ENCODE measurements at places on chromosomes 5 and 9.
A peak's percentile ranks its signal among the peaks of the same experiment; 100 is the strongest.

DNA sequence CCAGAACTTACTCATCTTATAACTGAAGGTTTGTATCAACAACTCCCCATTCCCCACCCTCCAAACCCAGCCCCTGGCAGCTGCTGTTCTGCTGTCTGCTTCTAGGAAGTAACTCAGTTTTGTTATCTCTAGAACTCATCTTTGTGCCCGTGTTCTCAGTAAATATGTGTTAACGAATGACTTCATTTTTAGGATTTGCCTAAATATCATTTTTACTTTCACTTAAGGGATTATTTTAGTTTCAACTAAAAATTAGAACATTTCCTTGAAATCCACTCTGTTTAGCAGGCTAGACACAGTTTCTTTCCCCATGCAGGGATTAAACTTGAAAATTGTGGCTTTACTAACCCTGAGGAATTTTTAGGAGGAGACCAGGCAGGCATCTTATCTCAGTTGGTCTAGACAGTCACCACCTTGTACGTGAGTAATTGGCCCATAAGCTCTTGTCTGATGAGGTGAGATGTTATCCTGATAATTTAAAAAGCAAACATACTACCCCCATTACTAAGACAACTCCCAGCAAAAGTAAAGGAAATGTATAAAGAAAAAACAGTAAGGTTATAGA is 68.2 kb upstream of the TNFAIP8 start:
- DNase-seq = no peak

GRCh38 chr9:121388140-121388905 is 18.3 kb upstream of the STOM start:
- no peak for DNase-seq

- DNase-seq = no peak
Measured at GRCh38 chr5:85681871-85682270, 935.9 kb upstream of the COX7C start.

GRCh38 chr5:149445739-149446369 is 66.8 kb upstream of the IL17B start:
- DNase-seq = peak; percentile 2

DNA sequence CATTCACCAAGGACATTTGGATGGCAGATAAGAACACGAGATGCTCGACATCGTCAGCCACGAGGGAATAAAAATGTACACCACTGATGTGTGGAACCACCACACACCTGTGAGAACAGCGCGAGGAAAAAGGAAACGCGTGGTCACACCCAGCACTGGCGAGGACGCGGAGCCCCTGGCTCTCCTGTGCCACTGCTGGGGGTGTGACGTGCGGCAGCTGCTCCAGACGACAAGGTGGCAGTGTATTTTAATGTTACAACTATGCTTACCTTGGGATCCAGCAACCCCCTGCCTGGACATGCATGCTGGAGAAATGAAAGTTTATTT is 13.6 kb upstream of the CEP72 start:
- DNase-seq = no peak

DNA sequence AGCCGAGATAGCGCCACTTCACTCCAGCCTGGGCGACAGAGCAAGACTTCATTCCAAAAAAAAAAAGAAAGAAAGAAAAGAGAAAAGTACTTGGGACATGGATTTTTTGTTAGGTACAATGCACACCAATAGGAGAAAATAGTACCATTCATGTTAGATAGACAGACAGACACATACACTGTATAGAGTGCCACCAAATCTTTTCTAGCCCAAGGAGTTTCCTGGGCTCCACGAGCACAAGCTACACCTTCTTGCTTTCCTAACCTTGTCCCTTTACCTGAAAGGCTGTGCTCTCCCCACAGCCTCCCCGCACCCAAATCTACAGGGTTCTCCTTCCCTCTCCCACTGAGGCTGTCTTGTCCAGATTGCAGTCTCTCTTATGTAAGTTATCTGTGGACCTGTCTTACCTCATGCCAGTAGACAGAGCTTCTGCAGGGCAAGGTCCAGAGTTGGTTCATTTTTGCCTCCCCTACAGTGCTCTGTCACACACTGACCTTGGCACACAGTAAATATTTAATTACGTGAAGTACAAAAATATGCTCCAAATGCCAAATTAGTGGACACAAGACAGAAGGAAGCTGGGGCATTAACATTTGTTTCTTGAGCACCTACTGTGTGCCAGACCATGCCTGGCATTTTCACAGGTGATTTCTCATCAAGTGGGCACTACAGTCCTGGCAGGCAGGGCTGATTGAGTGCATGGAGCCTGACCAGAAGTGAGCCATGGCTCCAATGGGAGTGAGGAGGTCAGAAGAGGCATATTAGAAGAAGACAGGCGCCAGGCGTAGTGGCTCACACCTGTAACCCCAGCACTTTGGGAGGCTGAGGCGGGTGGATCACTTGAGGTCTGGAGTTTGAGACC is 5.9 kb downstream of the ALAD start:
- no peak for DNase-seq

GRCh38 chr5:58582019-58582802 is 664 bp upstream of the RAB3C start:
- peak; percentile 67 for DNase-seq

GRCh38 chr9:5848372-5848882 is 15.5 kb upstream of the ERMP1 start:
- no peak for DNase-seq

DNA sequence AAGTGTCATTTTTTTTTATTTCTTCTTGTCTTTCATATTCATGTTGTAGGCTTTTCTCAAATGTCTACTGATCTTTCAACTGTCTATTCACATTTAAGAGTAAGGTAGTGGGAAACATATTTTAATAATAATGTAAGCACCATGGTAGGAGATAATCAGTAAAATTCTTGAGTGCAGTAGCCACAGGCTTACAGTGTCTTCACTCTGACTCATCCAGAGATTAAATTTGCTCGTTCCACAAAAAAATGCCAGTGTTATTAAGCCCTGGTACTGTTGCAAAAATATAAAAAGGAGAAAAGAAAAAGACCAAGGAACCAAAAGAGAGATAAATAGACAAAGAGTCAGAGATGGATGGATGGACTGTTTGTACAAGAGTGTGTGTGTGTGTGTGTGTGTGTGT is 43.0 kb downstream of the PARP8 start:
- no peak for DNase-seq

GRCh38 chr9:120710110-120710981 is 3.9 kb downstream of the MEGF9 start:
- DNase-seq = no peak

GRCh38 chr5:167626341-167627123 is 664.9 kb upstream of the WWC1 start:
- DNase-seq = no peak

- no peak for DNase-seq
Measured at GRCh38 chr5:171808951-171809350, 23.3 kb downstream of the SMIM23 start.

- no peak for DNase-seq
Measured at GRCh38 chr5:128074171-128074570, 9.4 kb upstream of the SLC12A2 start.

DNA sequence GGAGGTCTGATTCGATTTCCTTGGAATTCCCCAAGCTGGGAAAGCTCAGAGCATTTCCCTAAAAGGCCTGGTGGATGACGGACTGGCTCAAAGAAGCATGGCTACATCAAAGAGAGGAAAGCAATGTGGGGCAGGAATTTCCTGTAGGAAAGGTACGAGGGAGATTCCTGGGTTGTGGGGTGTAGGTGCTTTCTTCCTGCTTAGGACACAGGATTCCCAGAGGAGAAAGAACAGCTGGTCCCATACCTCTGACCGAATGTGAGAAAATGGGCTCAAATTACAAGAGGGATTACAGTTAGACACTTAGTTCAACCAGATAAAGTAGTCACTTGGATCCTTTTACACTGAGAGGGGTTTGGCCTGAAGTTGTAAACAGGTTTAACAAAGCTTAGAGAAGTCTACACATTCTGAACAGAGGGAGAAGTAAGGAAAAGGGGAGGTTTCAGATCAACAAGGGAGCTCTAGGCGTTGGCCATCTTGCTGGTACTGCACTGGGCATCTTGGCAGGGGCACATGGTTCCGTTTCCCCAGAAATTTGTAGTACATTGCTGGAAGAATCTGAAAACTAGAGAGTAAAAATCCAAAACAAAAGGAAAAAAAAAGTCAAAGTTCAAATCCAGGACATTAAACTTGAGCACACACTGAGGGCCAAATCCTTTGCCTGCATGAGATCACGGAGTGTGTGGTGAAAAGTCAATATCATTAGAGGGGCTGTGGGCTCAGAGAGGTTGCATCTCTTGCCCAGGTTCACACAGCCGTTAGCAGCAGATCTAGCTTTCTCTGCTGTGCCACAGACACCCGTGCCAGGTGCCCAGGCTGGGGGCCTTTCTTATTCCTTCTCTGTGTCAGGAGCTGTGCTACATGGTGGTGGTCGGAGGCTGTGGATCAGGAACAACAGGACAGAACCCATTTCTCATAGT is 171.3 kb downstream of the RGS3 start:
- DNase-seq = no peak

DNA sequence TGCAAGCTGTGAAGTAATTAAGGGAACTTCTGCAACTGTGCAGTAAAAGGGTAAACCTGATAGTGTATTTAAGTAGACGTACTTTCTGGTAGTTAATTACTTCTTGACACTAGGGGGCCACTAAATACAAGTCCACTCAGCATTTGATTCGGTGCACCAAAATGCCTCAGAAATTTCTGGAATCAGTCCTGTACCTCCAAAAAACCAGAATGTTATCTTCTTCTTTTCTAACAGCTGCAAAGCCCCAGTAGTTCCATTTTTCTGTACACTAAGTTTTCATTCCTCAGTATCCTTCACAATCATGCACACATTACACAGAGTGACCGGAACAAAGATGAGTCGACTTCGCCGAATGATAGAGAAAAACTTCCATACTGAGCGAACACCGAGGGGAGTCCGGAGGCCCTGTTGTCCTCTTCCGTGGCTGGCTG is 484 bp downstream of the GFM2 start:
- peak; percentile 40 for DNase-seq

DNA sequence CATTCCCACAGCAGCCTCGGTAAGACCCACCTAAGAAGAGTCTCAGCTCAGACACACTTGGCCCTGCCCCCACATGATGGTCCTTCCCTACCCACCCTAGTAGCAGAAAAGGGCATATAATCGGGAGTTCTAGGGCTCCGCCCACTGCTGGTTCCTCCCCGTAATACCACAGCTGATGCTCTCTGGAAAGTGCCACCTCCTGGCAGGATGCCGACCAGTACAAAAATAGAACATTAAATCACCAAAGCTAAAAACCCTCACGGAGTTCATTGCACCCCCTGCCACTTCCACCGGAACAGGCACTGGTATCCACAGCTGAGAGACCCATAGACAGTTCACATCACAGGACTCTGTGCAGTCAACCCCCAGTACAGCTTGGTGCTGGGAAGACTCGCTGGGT is 271.3 kb downstream of the KIAA0825 start:
- DNase-seq = no peak

DNA sequence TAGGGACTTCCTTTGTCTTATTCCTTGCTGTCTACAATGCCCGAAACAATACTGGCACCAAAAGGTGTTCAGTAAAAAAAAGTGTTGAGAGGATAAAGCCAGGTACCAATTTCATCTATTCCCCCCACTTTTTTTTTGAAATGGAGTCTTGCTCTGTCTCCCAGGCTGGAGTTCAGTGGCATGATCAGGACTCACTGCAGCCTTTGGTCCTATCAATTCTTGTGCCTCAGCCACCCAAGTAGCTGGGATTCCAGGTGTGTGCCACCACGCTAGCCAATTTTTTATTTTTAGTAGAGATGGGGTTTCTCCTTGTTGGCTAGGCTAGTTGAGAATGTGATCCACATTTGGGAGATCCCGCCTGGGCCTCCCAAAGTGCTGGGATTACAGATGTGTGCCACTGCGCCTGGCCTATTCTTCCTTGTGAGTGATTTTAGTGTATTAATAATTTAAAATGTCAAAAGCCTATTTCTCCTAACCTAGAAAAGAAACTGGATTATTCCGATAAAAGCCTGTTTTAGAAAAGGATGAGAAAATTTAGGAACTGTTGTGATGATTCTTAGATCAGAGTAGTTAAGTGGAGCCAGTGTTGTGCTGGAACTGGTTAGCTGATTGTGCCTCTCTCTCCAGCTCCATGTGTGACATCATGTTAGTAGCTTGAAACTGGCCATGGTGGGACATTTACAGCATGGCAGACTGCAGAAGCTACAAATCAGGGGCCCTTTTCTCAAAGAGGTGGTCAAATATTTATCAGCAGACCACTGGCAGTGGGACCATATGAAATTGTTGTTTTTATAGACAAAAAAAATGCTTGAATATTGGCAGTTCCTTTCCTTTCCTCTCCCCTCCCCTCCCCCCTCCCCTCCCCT is 14.3 kb downstream of the CDC42SE2 start:
- no peak for DNase-seq

DNA sequence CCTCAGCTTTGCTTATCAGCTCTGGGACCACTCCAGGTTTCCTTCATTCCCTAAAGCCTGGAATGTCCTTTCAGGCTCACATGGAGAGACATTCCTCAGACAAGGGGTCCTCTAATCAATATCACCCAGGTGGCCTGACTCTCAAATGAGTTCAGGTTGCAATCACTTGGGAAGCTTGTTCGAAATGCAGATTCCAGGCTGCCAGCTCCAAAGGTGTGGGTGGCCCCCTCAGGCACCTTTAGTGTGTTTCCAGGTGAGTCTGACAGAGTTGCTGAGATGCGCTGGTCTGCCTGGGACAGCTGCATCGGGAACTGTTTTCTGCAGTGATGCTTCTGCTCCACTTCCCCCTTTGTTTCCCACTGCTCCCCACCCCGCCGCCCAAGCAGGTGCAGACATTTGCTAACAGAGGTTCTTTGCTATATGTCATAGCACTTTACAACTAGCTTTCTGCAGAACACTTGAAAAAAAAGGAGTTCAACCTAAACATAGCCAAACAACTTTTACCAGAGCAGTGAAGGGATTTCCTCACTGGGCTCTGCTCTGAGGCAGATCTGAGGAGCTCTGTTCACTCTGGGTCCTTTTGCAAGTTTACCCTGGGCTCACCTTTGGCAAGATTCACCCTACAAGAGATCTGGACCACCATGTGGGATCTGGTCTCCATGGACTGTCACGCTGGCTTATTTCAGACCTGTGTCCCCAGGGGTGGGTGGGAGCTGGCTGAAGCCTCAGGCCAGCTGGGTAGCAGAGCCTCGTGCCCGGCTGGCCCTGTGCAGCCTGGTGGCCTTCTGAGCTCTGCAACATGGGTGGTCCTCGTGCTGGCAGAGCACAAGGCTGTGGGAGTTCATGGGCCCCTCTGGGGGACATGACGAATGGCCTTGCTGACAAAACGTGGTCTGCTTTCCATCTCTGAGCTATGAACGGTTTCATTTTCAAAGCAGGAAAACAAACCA is 539.6 kb downstream of the CCDC171 start:
- no peak for DNase-seq

GRCh38 chr5:180522330-180522729 is 28.2 kb downstream of the CNOT6 start:
- no peak for DNase-seq

GRCh38 chr9:35603506-35603985 is 1.5 kb upstream of the TESK1 start:
- DNase-seq = peak; percentile 23

GRCh38 chr9:24257726-24258125 is 288.0 kb downstream of the IZUMO3 start:
- DNase-seq = peak; percentile 55

DNA sequence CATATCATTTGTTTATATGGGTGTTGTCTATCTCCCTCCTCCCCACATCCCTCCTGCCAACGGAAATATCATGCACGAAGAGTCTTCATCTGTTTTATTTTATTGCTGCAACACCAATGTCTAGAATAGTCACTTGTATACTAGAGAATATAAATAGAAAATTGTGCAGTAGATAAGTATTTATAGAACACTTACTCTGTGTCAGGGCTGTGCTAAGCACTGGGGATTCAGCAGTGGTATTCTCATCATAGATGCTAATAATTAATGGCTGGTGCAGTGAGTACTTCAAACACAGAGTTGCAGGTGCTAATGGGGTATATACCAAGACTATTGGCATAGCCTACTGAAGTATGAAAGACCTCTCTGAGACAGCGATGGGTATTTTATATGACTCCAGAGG is 353.5 kb upstream of the CDH6 start:
- no peak for DNase-seq
